ENCODE measurements at places on chromosomes 4 and X.
A peak's percentile ranks its signal among the peaks of the same experiment; 100 is the strongest.

GRCh38 chrX:152937236-152937635, 39.4 kb downstream of the ZNF185 start:
- no peak for DNase-seq

GRCh38 chr4:128856246-128856645, 46.7 kb downstream of the JADE1 start:
- DNase-seq = no peak

- DNase-seq = no peak
Observed at GRCh38 chr4:48854982-48855381, 24.1 kb downstream of the OCIAD1 start.

DNA sequence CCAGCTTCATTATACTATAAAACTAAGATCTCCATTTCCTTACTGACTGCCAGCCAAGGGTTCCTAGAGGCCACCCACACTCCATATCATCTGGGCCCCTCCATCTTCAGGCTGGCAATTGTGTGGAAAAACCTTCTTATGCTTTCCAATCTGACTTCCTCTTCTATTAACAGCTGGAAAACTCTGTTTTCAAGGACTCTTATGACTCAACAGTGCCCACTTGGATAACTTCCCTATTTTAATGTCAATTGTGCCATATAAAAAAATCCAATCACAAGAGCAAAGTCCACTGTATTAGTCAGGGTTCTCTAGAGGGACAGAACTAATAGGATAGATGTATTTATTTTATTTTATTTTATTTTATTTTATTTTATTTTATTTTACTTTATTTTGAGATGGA, 41.0 kb upstream of the CPEB2 start:
- no peak for DNase-seq

DNA sequence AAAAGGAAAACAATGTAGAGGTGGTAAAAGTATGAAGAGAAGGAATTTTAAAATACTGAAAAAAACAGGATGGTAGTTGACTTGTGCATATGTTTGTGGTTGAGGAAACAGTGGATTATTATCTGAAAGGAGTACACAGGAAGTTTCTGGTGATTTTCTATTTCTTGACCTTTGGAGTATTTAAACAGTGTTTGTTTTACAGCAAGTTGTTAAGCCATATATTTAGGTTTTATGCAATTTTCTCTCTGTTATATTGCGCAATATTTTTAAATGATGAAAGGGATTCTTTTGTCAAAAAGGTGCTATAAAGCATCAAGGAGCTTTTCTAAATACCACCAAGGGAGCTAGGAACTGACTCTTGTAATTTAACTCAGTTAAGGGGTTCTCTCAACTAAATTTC, 343.1 kb upstream of the MAOA start:
- no peak for DNase-seq

DNA sequence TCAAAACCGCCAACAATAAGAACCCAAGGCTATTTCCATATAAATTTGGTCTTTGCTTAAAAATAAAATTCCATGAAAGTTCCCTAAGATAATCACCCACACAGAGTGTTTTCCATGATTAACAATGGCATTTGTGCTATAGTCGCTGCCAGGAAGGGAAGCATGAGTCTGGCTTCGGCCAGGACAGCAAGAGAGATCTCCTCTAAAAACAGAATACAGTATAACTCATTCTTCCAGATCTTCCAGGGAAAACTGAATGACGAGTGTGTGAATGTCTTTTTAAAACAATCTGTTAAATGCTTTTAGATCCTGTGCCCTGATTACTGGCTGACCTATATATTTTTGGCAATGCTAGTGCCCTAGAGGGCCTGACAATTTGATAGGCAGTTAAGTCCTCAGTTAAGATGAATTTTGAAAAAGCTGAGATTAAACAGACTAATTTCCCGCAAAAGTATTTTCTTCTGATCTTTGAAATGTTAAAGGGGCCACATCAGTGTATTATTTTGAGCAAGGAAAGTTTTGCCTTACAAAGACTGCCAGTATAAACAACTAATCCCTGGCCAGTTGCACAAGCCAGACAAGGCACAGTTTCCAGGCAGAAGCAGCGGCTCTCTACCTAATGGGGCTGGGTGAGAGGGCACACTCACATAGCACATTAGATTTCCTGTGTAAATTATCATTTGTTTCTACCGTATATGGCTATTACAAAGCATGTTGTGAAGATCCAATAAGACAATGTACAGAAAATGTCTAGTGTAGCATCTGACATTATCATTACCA, 127.3 kb downstream of the DCHS2 start:
- no peak for DNase-seq

- no peak for DNase-seq
Observed at GRCh38 chr4:140736669-140737343, 19.4 kb downstream of the TBC1D9 start.

GRCh38 chr4:88225232-88226105, 58.9 kb downstream of the PPM1K start:
- DNase-seq = no peak

GRCh38 chr4:2470791-2471190, 1.9 kb downstream of the RNF4 start:
- DNase-seq = no peak

- no peak for DNase-seq
Observed at GRCh38 chrX:14865201-14865600, 7.7 kb downstream of the FANCB start.

- DNase-seq = no peak
Observed at GRCh38 chrX:21375708-21376009, 1.4 kb downstream of the CNKSR2 start.

- DNase-seq = no peak
Observed at GRCh38 chr4:146379744-146380143, 142.0 kb downstream of the SLC10A7 start.

GRCh38 chr4:85883180-85883579, 408.2 kb downstream of the ARHGAP24 start:
- no peak for DNase-seq

- no peak for DNase-seq
Observed at GRCh38 chrX:28997706-28998463, 410.6 kb downstream of the IL1RAPL1 start.

- no peak for DNase-seq
Observed at GRCh38 chr4:99078336-99078735, 10.3 kb downstream of the ADH5 start.

DNA sequence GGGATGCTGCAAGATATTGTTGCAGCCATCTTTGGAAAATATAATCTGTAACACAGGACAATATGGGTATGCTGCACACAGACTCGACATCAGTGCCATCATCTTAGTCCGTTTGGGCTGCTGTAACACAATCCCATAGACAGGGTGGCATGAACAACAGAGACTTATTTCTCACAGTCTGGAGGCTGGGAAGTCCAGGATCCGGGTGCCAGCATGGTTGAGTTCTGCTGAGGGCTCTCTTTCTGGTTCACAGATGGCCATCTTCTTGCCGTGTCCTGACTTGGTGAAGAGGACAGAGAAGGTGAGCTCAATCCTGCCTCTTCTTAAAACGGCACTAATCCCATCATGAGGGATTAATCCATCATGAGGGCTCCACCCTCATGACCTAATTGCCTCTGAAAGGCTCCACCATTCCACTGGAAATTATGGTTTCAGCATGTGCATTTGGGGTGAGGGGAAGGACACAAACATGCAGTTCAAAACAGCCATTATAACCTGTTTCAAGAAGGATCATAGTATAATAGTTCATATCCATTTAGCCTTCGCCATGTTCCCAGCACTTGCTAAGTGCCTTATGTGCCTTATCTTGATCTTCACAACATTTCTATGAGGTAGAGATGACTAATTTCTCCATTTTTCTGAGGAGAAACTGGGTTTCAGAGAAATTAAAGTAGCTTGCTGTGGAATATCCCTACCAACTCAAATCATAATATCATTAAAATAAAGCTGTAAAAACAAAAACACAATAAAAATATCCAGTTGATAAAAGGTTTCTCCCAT, 27.9 kb upstream of the SPP1 start:
- DNase-seq = no peak

DNA sequence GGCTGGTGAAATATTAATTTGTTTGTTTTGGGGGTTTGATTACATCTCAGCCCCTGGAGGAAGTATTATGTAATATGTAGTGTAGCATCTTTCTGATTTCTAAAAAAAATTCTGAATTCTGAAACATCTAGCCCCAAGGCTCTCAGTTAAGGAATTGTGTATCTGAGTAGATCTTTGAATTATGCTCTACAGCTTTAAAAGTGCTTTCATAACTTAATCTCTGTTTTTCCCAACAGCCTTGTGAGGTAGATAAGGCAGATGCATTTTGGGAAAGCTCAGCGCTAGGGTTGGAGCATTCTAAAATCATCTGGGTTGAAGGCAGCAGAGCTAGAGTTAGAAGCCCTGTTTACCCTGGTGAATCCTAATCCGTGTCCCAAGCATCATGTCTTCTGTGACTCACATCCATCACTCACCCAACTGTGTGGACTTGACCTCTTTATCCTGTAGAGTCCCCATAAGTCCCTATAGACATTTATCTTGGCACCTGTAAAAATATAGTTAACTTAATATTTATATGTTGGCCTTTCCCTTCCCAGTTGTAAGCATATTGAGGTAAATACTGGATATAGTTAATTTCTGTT, 49.8 kb downstream of the FNIP2 start:
- no peak for DNase-seq

- DNase-seq = no peak
Observed at GRCh38 chrX:74434336-74434735, 13.0 kb downstream of the SLC16A2 start.

DNA sequence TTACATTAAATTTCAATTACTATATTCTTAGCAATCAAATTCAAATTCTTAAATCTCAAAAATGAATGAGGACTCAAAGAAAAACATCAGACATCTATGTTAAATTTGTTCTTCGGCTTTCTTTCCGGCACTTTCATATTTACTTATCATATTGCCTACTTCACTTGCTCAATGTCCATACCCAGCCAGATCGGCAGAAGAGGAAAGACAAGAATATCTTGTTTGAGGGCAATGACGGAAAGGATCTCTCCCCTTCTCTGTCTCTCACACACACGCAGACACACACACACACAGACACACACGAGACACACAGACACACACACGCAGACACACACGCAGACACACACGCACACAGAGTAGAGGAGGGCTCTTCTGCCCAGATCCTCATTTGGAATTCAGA, 13.2 kb upstream of the IRF2 start:
- DNase-seq = peak; percentile 26

- DNase-seq = no peak
Observed at GRCh38 chr4:37891260-37892159, 626 bp downstream of the TBC1D1 start.

- no peak for DNase-seq
Observed at GRCh38 chr4:8409264-8410065, 31.1 kb downstream of the ACOX3 start.

- no peak for DNase-seq
Observed at GRCh38 chr4:180913750-180914149, 1329.5 kb upstream of the TENM3 start.

- peak; percentile 95 for DNase-seq
Observed at GRCh38 chrX:120629667-120630537, at the start of gene C1GALT1C1. Gene C1GALT1C1 (minus strand): TSS chrX:120630054. CDS start chrX:120627166, 2,888 bp downstream.

- DNase-seq = no peak
Observed at GRCh38 chr4:119861731-119862130, 204.9 kb downstream of the MAD2L1 start.

- DNase-seq = peak; percentile 36
Observed at GRCh38 chr4:67776746-67777145, 22.6 kb upstream of the GNRHR start.

GRCh38 chrX:115257711-115258110, 23.8 kb upstream of the LRCH2 start:
- no peak for DNase-seq

GRCh38 chr4:40183615-40184411, 13.0 kb upstream of the RHOH start:
- DNase-seq = no peak

- no peak for DNase-seq
Observed at GRCh38 chrX:12987900-12988594, 13.1 kb downstream of the TMSB4X start.

- DNase-seq = no peak
Observed at GRCh38 chr4:17063888-17064287, 165.4 kb upstream of the LDB2 start.

DNA sequence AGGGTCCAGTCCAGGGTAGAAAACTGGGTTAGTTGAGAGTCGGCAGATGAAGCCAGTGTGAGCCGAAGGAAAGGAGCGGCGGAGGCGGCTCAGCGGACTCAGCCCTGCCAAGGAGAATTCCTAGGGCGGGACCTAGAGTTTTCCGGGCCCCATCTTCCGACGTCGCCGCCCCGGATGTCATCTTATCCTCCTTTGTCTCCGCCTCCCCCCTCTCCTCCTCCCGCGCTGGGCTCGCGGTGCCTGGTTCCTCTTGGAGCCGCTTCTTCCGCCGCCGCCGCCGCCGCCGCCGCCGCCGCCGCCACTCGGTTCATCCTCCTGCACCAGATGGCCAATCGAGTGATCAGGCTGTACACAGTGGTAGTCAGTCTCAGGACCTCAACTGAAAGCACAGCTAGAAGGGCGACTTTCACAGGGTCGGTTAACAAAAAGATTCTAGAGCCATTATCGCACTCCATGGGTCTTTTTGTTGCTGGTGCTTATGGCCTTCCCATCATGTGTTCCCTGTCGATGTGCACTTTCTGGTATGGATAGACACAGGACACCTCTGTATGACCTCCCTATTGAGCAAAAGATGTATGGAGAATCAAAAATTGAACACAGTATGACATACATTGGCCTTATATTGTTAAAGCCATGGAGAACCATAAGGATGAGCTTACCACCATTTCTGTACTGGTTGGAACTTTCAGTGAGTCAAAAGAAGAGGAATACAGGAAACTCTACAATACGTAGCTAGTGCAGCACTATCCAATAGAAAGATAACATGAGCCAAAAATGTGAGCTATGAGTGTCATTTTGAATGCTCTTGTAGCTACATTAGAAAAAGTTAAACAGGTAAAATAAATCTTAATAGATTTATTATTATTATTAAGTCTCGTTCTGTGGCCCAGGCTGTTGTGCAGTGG, 32.4 kb upstream of the THOC2 start:
- peak; percentile 78 for DNase-seq

GRCh38 chrX:298993-299392, 17.8 kb downstream of the PLCXD1 start:
- no peak for DNase-seq

- DNase-seq = no peak
Observed at GRCh38 chr4:98151145-98151924, 8.1 kb upstream of the STPG2 start.

GRCh38 chr4:150033081-150033480, 45.2 kb upstream of the DCLK2 start:
- DNase-seq = no peak

GRCh38 chr4:150987204-150987603, 27.9 kb downstream of the LRBA start:
- DNase-seq = no peak

GRCh38 chr4:123510221-123510620, 113.6 kb downstream of the SPRY1 start:
- no peak for DNase-seq

- DNase-seq = no peak
Observed at GRCh38 chr4:138592796-138593195, 350.6 kb upstream of the SLC7A11 start.

- DNase-seq = no peak
Observed at GRCh38 chrX:98654565-98654964, 1755.5 kb downstream of the PCDH19 start.

DNA sequence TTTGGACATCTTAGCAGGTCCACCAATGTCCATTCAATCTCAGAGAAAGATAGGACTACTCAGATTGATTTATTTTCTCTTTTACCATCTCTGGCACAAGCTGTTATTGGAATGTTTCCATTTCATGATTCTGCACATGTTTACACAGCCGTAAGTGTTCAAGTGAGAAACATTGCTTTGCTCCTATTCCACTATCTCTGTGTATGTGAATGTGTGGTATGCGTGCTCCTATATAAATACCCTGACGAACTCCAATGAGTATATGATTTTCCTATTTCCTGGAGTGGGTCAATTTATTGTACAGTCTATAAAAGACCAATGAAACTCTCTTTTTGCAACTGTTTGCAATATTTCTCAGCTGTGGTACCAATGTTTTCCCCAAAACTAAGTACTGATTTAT, 221.0 kb upstream of the GALNT7 start:
- DNase-seq = no peak

All from NCI-H510A treated with DMSO at 0.1 percent for 48 hours (cell line).